ENCODE measurements at places on chromosomes 2 and 18.

GRCh38 chr2:166404831-166405568 lies 29.3 kb upstream of the SCN9A start:
- DNase-seq: no peak

DNA sequence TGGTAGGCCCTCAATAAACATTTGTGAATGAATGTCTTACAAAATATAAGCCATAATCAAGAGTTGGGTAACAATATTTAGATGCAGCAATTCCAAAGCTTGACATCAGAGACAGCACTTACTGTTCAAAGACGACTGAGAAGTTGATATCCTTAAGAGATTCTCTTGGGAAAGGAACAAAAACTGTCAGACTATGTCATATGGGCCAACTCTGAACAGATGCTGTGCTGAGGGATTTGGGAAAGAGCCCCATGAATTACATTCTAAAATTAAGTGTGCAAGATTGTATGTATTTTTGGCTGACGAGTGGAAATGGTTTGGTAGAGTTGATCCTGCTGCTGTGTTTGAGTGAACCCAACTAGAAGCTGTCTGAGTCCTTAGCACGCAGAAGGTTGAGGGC lies 250.7 kb upstream of the LINC00305 start:
- no peak for DNase-seq

DNA sequence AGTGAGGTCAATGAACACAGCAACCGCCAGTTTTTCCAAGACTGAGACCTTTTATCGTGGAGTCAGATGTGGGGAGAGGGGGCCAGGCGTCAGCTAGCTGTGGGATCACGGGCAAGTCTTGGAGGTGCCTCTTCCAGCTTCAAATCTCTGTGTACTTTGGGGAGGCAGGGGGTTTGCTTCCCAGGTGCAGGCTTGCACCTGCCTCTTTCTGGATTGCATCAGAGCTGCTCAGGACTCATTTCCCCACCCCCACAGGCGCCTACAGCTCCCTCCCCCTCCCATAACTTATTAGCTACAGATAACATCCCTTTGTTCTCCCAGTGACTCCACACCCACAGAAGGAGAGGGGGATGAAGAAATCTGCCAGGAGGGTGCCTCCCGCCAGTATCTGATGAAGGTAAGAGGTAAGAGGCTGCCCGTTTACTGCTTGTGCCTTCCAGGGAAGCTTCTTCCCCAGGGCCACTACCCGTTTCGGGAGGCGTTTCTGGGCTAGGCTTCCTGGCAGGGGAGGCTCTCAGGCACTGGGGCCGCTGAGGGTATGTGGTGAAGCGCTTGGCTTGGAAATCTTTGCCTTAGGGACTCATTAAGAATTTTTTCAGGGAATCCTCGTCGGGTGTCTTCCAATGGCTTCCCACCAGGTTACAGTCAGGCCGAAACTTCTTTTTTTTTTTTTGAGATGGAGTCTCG lies 18.8 kb upstream of the MRPL33 start:
- no peak for DNase-seq

DNA sequence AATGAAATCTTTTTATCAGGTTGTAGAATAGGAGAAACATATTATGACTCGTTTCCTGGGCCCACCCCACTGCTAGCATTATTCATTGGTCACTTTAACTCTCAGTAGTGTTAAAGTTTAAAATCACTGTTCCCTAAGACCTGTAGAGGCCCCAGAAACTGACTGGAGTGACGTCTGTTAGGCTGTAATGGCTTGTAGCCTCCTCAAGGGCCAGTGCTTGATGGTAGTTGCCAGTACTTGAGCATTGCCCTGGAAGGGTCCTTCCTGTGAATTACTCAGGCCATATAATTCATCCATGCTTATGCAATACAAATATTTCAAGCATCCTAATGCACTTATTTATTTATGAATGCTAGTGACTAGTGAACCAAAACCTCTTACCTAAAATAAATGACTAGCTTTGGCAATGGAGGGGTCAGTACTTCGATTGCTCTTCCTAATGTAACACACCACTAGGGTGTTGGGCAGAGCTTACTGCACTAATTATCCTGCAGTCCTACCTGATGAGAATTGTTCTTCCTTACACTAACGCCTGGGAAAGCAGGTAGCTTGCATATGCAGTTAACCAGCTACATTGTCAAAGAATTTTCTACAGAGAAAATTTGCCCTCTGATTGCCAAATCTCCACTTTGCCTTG lies 31.2 kb downstream of the ARHGAP25 start:
- DNase-seq: no peak

GRCh38 chr18:2442006-2442405 lies 129.3 kb downstream of the METTL4 start:
- DNase-seq: no peak

GRCh38 chr2:124763611-124764010 lies 738.5 kb downstream of the CNTNAP5 start:
- DNase-seq: no peak

DNA sequence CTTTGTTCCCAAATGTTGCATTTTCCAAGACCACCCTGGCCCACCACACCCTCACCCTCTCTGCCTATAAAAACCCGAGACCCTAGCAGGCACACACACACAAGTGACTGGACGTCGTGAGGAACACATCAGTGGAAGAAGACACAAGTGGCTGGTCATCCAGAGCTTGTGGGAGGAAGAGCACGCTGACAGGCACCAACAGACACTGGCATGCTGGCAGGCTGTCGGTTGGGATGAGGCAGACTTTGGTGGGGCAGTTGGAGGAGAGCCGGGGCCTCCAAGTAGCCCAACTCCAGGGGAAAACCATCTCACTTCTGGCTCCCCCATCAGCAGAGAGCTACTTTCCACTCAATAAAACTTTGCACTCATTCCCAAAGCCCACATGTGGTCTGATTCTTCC lies 225.5 kb upstream of the ZEB2 start:
- DNase-seq: no peak

GRCh38 chr2:5741242-5741641 lies 49.1 kb downstream of the SOX11 start:
- DNase-seq: no peak
